ENCODE measurements at places on chromosomes 7 and 10.

DNA sequence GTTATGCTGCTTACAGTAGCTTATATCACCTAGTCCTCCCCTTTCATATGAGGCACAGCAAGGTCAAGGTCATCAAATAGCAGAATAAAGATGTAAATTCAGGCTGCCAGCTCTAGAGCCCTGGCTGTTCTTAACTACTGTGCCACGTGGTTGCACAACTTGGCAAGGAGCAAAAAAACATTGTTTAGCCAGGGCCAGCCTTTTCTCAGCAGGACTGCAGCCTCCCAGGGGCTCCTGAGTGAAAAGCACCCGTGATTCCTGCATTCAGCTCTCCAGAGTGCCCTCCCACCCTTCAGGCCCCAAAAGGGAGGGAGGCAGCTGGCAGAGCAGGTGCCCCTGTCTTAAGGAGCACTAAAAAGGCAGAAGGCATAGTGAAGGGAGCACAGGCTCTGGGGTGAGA lies 31.8 kb upstream of the TM9SF3 start:
- DNase-seq: no peak

GRCh38 chr7:87875151-87876039 lies 765 bp downstream of the SLC25A40 start:
- DNase-seq: no peak

- no peak for DNase-seq
Measured at GRCh38 chr7:114341648-114342047, 73.0 kb upstream of the FOXP2 start.

DNA sequence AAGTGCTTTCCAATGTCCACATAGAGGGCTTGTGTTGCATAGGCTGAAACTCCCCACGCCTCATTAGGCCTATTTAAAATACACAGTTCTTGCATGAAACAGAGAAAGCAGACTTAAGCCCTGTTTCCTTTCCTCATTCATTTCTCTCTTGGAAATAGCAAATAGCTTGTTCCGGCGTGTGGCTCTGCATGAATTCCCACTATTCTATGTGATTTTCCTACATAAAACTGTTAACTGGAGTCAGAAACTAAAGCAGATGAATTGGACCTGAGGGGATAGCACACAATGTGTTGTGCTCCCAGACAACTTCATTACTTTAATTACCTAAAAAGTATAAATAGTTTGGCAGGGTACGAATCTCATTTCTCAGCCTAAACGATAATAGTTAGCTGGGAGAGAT lies 981.5 kb downstream of the SORCS1 start:
- DNase-seq: no peak

- DNase-seq: no peak
Measured at GRCh38 chr10:30058570-30059132, 735 bp downstream of the JCAD start.

GRCh38 chr10:47291682-47292081 lies 8.3 kb upstream of the GDF10 start:
- DNase-seq: no peak

DNA sequence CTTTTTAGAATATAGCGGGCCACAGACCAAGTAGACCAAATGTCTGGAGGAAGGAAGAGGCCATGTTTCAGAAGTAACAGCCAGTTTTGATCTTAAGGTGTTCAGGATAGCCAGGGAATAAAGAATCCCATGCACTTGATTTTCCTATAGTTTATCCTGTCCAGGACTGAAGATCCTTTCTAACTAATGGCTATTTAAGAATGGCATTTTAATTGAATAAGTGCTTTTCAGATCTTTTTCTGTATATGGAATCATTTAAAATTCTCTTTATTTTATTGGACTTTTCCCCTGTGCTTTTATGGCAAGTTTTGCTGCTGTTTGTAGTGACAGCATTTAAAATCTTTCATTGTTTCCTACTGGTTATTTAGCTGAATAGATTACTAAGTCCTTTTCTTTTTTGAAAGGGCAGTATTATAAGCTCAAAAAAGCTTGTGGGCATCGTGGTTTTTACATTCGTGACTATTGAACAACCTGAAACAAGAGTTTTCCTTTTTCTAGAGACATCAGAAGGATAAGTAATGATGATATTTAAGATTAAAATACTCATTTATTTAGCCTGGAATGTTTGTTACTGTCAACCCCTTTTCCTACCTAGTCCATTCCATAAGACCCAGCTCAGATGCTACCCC lies 2.4 kb downstream of the INPP5F start:
- DNase-seq: no peak

DNA sequence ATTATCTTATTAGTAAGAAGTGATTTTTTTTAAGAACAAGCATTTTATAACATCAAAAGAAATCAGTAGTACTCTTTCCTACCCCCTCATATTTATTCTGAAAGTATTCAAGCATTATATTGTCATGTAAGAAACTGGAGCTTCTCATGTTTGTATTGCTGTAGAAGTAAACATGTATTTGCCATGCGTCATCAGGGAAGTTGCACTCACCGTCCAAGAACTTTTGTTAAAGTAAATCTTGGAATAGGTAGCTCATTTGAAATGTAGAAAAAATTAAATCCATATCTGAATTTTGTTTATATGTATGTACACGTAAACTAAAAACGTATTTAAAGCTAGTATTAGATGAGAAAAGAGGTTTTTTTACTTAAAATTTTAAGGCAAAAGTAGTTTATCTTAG lies 96.8 kb downstream of the PTEN start:
- no peak for DNase-seq

- DNase-seq: no peak
Measured at GRCh38 chr10:69848454-69848853, 46.7 kb downstream of the COL13A1 start.

DNA sequence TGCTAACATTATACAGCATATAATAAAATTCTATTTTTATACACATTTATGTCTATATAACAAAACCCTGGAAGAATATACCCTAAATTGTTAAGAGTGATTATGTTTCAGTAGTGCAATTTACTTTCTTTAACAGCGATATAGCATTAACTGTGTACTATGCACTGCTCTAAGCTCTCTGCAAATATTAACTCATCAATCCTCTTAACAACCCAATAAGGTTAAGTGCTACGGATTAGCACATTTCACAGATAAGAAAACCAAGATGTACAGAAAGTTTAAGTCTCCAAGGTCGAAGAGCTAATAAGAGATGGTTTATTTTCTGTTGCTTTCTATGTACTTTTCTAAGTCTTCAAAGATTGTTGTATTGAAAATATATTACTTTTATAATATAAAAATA lies 95.8 kb downstream of the SEMA3C start:
- no peak for DNase-seq

DNA sequence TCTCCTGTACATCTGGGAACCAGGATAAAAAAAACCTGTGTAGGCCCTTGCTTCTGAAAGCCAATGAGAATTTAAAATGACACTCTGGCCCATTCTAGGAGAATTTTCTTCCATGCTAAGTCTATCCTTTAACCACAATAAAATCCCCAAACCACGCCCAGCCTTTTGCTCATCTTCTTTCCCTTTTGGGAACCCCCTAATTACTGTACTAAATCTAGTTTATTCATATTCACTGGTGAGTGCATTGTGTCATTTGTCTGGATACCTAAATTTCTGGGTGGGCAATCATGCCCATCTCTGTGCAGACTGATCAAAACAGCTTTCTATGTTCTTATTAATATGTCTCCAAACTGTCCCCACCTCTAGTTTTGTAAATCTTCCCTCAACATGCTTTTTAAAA lies 11.7 kb upstream of the CDK14 start:
- no peak for DNase-seq

GRCh38 chr7:20219446-20220292 lies 2.5 kb upstream of the MACC1 start:
- no peak for DNase-seq

DNA sequence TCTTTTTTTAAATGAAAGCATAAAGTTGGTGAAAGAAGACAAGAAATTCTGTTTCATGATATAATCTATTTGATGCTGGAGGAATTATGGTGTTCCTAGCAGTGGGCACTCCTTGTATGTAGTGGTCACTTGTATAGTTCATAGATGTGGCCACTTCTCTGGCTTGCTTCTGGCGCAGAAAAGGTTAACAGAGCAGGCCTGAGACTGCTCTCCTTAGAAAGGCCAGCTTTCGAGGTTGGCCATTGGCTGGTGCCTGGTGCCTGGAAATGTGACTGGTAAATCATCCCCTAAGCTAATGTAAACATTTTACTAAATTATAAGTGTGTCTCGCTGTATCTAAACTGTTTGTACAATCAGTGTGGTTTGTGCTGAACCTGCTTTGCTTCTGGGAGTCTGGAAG lies 276.1 kb downstream of the PHTF2 start:
- no peak for DNase-seq

DNA sequence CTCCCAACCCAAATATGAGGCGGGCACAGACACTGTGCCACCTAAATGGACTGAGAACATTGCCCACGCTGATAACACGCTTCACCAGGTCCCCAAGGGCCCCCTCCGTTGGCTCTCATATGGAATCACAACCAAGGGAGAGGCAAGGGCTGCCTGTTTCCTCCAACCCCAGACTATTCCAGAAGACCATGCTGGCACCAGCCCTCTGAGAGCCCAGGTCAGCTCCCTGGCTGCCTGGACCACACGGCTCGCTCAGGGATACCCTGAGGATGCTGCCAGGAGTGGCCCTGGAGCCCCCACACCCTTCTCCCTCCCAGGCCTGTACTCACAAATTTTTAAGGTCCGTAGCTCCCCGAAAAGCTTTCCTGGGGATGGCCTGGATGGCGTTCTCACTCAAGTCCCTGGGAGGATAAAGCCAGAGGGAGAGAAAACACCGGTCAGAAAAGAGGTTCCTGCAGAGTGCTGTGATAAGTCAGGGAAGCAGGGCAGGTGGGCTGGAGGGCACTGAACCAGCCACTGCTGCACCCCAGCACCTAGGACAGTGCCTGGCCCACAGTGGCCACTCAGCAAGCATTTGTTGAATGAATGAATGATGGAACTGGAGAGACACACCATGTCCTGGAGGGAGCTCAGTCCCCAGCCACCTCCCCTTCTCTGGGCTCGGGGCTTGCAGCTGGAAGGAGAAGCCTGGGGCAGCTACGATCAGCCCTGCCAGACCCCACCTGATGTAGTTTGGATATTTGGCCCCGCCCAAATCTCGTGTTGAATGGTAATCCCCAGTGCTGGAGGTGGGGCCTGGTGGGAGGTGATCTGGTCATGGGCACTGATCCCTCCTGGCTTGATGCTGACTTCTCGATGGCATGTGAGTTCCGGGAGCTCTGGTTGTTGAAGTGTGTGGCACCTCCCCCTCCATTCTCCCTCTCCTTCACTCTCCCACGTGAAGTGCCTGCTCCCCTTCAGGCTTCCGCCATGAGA lies 119.8 kb downstream of the SLIT1 start:
- DNase-seq: no peak

DNA sequence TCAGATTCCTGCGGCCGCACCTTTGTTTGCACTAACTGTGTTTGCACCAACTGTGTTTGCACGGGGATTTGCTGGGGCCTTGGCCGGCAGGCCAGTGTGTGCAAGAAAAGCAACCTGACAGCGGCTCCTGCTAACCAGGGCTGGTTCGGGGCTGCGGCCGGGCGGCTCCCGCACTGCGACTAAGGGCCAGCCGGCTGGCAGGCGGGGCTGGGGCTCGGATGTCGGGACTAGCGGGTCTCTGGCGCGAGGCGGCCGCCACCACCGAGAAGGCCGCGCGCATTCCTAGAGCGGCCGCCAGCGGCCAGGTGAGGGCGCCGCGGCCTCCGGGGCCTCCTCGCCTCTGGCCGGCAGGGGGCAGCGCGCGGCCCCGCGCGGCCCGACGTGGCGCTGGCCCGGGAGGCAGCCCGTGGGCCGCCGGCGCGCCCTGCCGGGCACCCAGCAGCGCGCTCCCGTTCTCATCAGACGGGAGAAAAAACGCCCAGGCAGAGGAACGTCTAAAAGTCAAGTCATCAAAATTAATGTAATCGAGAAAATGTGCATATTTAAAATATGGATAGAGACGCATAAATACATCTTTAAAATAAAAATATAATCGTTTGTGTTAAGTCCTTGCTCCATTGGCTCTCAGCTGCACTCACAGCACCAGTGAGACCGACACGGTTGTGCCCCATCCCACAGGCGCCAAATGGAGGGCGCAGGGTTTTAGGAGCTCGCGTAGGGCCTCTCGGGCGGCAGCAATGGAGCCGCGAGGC lies 38.5 kb downstream of the ZNF777 start:
- no peak for DNase-seq

DNA sequence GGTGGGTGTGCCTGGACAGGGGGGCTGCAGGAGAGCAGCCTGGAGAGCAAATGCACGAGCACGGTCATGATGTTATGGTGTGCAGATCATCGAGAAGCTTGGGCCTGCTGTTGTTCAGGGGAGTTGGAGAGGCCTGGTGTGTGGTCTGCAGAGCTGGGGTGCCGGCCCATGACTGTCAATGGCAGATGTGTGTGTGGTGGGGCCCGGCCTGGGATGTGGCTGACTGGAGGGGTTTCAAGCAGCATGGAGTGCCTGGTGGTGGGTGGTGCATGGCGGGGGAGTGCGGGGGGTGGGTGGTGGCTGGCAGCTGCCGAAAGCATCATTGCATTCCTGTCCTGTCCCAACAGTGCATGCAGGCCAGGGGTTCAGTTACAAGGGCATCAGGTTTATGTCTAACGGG lies 122.6 kb downstream of the DOCK1 start:
- no peak for DNase-seq

- no peak for DNase-seq
Measured at GRCh38 chr7:55490099-55490498, 82.2 kb downstream of the VOPP1 start.

DNA sequence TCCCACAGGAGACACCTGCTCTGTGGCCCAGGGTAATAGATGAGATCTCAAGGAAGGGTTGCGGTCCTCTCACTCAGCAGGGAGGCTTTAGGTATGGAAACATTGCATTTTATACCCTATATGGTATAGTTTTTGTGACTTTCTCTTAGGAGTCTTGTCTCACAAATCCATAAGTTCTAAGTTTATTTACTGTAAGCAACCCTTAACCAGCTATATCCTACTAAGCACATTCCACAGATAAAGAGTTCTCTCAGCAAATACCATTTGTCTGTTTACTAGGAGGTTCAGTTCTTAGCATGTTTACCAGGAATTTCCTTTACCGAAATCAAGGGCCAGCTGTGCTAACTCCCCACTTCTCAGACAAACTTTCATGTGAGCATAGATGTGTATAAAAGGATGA lies 66.9 kb downstream of the ANLN start:
- no peak for DNase-seq

DNA sequence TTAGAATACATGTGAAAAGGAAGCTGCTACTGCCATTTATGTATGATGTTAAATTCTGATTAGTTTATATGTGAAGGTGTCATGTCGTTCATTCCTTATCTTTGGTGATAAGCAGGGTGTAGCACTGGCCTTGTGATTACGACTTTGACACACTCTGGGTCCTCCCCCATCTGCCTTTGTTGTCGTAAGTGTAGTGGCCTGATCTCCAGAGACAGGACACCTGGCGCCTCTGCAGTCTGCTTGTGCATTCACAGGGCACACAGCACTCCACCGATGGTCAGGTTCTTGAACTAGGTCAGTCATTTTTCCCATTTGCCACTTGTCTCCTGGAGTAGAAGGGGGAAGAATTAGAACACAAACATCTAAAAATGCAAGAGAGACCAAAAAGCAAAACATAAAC lies 186.0 kb downstream of the PRKCQ start:
- no peak for DNase-seq

DNA sequence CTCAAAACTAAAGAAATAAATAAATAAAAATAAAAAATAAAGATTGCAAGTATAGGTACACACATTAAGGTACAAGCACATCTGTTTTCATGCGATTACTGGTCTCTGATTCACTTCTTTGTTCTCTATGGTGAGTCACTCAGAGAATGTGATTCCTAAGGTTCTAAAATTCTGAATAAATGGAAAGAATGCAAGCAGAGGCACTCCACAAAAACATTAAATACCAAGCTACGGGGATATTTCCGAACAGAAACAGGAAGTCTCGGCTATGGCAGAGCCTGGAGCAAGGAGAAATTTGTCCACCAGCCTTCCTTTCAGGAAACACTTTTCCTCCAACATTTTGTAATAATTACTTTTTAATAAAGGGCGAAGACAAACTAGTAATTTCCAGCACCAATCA lies 1.4 kb downstream of the VOPP1 start:
- DNase-seq: no peak

All from GOT3 (cell line).